ENCODE measurements at places on chromosomes 4 and X.
A peak's percentile ranks its signal among the peaks of the same experiment; 100 is the strongest.

DNA sequence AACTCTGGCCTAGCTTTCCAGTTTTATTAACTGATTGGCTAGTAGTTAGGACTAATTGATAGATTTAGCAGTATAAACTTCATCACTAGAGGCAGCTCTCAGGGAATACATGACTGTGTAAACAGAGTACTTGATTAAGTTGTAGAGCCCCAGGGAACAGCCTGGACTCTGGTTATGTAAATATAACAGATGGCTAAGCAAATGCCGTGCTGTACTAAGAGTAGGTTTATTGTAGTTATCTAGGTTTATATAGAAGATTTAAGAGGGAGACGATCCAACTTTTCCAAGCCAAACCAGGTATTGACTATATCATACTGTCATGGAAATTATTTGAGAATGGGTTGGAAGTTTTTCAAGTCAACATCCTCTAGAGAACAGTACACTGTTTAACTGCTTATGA is 463.4 kb upstream of the GRID2 start:
- no peak for DNase-seq

DNA sequence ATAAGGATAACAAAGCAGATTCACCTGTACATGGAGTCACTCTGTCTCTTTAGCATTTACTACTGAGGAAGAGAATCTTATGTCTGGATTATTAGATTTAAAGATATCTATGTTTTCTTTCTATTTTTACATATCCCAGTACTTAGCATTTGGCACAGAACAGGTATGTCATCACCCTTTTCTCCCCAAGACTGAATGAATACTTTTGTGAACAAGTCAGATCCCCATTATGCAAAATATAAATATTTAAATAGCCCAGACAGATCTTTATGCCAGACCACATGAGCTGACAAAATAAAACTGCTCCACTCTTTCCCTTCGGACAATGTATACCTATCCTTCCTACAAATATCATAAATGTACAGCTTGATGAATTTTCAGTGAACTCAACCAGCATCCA is 94.5 kb downstream of the CASK start:
- DNase-seq, result no peak

GRCh38 chrX:13050151-13050550 is 5.7 kb upstream of the FAM9C start:
- no peak for DNase-seq

GRCh38 chrX:119398974-119399771 is at the start of gene SLC25A43:
Gene SLC25A43, plus strand, starts transcription at chrX:119399336. Its CDS starts 68 bp downstream, at chrX:119399404.
- DNase-seq, result no peak

- DNase-seq, result peak; percentile 69
Observed at GRCh38 chr4:89099034-89099433, 12.3 kb upstream of the TIGD2 start.

DNA sequence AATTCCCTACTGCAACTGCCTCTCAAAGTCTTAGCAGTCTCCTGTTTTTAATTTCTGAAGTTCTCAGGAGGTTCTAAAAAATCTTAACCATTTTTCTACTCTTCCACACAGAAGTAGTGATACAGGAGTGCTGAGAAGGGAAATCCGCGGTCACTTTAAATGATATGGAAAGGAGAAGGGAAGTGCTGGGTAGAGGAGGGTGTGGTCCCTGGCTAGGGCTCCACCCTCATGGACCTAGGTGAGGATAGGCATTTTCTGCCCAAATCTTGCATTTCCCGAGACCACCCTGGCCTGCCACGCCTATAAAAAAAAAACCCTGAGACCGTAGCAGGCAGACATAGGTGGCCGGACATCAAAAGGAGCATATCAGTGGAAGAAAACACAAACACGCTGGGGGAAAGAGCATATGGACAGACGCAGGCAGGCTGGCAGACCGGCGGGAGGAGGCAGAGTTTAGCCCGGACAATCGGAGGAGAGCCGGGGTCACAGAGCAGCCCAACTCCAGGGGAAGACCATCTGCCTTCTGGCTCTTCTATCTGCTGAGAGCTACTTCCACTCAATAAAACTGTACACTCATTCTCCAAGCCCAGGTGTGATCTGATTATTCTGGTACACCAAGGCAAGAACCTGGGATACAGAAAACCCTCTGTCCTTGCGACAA is 85.7 kb downstream of the POU3F4 start:
- DNase-seq, result no peak

GRCh38 chr4:129738175-129738574 is 642.2 kb downstream of the C4orf33 start:
- DNase-seq, result no peak

GRCh38 chr4:99806545-99806944 is 10.1 kb upstream of the DAPP1 start:
- no peak for DNase-seq

- DNase-seq, result no peak
Observed at GRCh38 chr4:38509551-38509950, 154.4 kb upstream of the KLF3 start.

- no peak for DNase-seq
Observed at GRCh38 chr4:24743206-24743605, 52.2 kb upstream of the SOD3 start.

- peak; percentile 48 for DNase-seq
Observed at GRCh38 chrX:40581336-40581920, 658 bp downstream of the ATP6AP2 start.

GRCh38 chrX:154436374-154436982 is 476 bp upstream of the GDI1 start:
- DNase-seq, result peak; percentile 27

- DNase-seq, result no peak
Observed at GRCh38 chrX:118867251-118867650, 43.6 kb downstream of the ZCCHC12 start.

DNA sequence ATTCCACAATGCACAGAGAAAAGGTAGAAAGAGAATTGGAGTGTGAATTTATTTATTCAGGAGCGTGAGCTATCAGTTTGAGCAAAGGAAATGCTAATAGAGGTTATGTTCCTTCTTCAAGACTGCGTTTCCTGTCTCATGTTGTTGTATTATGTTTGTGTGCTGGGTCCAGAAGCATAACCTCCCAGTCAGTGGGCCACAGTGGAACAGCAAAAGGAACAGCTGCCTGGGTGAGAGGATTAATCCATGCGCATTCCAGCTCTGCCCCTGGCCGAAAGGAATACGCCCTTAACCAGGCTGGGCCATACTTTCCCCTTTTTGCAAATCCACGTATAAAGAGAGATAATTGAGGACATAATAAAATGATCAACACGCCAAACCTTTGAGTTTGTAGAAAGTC is 32.4 kb upstream of the ARX start:
- no peak for DNase-seq

- DNase-seq, result no peak
Observed at GRCh38 chr4:94338681-94339351, 3.8 kb downstream of the HPGDS start.

DNA sequence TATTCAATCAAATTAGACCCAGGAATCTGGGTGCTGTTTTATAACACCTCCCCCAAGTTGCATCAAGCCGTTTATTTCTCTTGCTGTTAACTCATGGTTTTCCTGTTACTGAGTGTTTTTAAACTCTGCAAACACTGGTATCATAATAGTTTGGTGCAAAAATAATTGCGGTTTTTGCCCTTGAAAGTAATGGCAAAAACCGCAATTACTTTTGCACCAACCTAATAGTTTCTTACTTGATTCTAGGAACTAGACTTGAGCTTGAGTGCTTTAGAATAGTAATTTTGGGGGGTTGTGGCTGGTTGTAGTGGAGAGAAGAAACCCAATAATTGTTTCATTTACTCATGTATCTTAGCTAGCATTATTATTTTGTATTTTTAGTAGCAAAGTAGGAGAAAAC is 156.6 kb downstream of the FHIP1A start:
- no peak for DNase-seq

DNA sequence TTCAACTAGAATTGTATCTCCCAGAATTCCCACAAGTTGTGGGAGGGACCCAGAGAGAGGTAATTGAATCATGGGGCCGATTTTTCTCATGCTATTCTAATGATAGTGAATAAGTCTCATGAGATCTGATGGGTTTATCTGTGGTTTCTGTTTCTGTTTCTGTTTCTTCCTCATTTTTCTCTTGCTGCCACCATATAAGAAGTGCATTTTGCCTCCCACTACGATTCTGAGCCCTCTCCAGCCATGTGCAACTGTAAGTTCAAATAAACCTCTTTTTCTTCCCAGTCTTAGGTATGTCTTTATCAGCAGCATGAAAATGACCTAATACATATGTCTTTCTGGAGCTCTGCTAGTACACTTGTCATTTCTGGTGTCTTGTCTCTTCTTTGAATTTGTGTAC is 22.1 kb upstream of the OR13H1 start:
- no peak for DNase-seq

GRCh38 chr4:7414046-7414445 is 20.7 kb downstream of the PSAPL1 start:
- DNase-seq, result no peak

- peak; percentile 59 for DNase-seq
Observed at GRCh38 chrX:33285550-33285949, 74.2 kb upstream of the DMD start.

GRCh38 chr4:113811359-113811758 is 49.8 kb upstream of the CAMK2D start:
- no peak for DNase-seq

DNA sequence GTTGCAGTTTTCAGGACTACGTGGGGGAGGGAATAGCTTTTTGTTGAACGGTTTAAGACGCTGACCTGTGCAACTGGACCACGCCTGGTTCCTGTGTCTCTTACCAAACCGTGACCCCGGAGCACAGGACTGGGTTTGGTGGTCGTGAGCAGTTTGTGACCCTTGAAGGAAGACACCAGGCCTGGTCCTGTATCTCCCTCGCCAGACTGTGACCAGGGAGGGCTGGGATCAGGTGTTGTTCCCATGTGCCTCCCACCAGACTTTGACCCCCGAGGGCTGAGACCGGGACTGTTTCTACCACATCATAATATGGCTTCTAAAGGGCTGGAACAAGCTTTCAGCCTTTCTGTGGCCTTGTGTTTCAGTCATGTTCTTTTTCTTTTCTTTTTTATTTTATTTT is 683 bp downstream of the EBP start:
- no peak for DNase-seq

DNA sequence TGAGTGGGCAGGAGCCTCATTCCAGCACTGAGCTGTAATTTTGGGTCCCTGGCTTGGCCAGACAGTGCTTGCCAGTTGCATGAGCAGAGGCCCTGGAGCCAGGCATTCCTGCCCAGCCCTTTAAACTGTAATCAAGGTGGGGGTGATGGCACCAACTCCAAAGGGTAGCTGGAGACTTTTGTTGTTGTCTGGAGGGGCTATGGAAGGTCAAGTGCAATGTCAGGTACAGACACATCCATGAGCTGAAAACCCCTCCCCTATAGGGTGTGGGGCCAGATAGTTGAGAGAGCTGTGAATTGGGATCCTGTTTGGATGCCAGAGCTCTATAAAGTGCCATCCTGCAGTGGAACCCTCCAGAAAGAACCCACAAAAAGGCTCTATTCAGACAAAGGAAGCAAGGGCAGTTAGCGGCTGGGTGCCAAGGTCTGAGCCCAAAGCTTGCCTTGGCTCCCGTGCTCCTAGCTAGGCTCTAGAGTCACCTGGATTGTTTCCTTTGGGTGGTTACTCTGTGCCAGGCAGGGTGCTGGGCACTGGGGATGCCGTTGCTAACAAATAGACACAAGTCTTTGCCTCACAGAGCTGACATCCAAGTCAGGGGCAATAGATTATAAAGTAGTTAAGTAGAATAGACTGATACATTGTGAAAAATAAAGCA is 163.0 kb downstream of the EFNB1 start:
- DNase-seq, result no peak

GRCh38 chr4:158835226-158836001 is 66.6 kb downstream of the FNIP2 start:
- DNase-seq, result no peak

DNA sequence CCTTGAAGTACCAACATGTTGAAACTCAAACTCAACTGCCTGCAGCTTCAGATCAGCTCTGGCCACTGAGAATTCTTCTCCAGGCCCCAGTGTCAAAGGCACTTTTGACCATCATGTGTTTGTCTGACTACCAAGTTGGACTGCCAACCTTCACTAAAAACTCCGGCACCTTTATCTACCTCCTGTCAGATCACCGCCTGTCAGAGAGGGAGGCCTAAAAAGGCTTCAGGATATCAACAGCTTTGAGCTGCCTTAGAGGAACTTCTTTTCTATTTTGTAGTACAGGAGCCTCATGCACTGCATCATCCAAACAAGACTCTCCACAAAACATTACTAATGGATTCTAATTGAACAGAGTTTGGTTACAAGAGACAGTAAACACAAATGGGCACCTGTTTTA is 2.8 kb downstream of the ACSL1 start:
- DNase-seq, result no peak

DNA sequence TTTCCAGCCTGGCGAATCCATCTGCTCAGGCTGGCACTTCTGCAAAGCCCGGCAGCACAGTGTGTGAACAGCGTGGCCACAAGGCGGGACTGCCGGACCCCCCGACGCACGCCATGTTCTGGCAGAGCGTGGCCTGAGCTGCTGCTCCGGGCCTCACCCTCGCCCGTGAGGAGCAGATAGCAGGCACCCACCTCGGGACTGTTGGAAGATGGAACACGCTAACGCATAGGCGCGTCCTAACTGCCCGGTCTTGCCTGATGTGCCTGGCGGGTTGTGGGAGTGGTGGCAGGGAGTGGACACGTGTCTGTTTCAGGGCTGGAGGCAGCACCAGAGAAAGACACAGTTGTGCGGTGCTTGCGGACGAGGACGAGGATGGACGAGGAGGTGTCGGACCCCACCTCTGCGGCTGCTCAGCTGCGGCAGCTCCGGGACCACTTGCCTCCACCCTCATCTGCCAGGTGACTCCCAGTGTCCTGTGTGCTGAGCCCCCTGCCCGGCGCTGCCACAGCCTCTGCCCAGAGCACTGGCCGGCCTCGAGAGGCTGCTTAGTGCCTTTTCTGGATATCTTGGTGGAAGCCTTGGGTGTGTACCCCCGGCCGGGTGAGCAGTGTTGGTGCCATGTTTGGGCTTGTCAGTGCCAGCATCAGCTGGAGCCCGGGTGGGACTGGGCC is 28.2 kb downstream of the UVSSA start:
- DNase-seq, result no peak

DNA sequence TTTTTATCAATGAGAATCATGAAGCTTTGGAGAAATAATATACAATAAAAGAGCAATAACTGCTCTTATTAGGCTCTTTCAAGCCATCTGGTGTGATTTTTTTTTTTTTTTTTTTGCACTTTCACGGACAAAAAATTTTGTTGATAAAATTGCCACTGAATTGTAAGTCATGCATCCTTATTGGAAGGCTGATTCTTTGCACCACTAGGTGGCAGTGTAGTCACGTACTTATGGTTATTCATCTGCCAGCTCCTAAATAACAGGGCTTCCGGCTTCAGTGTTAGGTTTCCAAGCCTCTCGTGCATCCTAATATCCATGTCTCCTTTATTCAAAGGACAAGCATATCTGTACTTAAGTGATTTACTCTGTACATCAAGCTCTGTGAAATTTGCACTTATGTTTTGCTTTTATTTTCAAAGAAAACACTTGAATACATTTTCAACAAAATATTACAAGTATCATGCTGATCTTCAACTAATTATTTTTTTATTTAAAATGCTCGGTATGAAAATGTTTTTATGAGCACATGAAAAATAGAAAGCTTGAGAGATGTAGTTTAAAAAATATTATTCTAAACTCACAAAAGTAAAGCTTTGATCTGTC is 1578.3 kb upstream of the TENM3 start:
- peak; percentile 90 for DNase-seq

GRCh38 chrX:18873189-18873791 is 110.6 kb downstream of the PHKA2 start:
- peak; percentile 61 for DNase-seq

All from epithelial cell of esophagus (primary cell).